ENCODE measurements at places on chromosomes 11 and 22. TPM values are rescaled to one million over a fixed set of nuclear protein-coding genes. Genes with fewer than 3 reads are reported as not detected.

The CCDC188 gene
- 1.4 TPM for total RNA-seq

The TCIRG1 gene
- total RNA-seq = 36.2 TPM

The SLC25A45 gene
- 3.5 TPM for total RNA-seq

The RBFOX2 gene
- 194 TPM for total RNA-seq

The LINC01488 gene
- 0.38 TPM for total RNA-seq

The MS4A14 gene
- total RNA-seq = not detected

The SLC22A12 gene
- total RNA-seq = not detected

The PANX3 gene
- not detected for total RNA-seq

The HOATZ gene
- not detected for total RNA-seq

The SHISAL1 gene
- total RNA-seq = 6.3 TPM

The LAYN gene
- total RNA-seq = 11.7 TPM

The ABCC8 gene
- 10.6 TPM for total RNA-seq

The RFPL2 gene
- total RNA-seq = not detected
